ENCODE measurements at places on chromosomes 6 and 20.
A peak's percentile ranks its signal among the peaks of the same experiment; 100 is the strongest.

- DNase-seq, result no peak
Observed at GRCh38 chr6:97462031-97462430, 179.0 kb upstream of the MMS22L start.

DNA sequence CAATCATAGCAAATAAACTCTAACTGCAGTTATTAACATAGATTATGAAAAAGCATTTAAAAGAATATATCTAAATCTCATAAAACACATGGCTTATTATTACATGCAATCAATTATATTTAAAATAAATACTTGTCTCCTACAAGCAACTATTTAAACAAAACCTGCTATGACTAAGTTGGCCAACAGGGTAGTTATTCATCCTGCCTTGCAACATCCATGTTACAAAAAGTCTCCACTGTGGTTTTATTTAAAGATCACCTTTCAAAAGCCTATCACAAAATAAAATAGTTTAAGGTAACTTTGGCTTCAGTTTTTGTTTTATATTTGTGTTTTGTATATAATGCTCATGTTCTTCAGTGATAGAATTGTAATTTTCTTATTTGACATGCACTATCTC lies 1127.0 kb upstream of the MAP3K7 start:
- DNase-seq, result no peak

DNA sequence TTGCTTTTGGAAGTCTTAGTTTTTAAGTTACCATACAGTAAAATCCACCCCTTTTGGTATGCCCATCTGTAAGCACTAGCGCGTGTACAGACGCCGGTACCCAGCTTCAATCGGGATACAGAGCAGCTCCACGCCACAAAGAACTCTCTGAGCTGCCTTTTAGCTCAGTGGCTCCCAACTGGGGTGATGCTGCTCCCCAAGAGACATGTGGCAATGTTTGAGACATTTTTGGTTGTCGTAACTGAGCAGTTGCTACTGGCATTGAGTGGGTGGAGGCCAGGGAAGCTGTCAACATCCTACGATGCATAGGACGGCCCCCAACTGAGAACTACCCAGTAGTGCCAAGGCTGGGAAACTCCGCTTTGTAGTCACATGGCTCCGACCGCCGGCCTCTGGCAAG lies 73.3 kb downstream of the BMP7 start:
- DNase-seq, result no peak

DNA sequence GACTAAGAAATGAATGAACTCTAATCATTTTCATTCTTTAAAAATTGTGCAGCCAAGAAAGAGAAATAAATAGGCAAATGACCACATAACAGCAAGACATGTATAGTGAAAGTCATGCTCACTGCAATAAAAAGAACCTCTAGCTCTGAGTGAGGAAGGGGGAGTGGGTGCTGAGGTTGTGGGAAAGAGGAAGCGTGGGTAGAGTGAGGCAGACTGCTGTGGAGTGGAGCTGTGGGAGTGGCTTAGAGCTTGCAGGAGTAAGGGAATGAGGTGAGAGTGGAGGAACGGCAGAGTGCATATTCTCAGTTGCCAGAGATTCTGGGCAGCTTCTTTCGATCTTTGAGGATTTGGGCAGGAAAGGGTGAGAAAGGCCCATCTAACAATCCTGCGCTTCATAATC lies 10.4 kb downstream of the DEFB129 start:
- DNase-seq, result peak; percentile 16

DNA sequence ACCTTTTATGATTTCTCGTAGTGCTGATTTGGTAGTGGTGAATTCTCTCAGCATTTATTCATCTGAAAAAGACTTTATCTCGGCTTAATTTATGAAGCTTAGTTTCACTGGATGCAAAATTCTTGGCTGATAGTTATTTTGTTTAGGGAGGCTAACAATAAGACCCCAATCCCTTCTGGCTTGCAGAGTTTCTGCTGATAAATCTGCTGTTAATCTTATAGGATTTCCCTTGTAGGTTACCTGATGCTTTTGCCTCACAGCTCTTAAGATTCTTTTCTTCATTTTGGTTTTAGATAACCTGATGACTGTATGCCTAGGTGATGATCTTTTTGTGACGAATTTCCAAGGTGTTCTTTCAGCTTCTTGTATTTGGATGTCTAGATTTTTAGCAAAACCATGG lies 388.7 kb downstream of the UTRN start:
- DNase-seq, result no peak

DNA sequence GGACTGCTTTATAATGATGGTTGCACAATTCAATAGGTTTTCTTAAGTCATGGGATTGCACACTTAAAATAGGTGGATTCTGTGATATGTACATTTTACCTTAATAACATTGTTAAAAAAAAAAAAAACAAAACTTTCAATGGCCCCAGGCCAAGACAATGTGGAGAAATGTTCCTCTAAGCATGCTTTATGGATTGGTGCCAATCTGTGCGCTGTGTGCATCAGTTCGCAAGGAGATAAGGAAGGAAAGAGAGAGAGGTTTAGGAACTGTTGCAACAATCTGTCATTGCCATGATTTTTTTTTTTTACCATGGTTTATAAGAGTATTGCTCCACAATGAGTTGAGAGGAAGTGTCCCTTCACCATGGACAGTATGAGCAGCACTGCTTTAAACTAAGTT lies 399.6 kb downstream of the PTPRT start:
- no peak for DNase-seq

DNA sequence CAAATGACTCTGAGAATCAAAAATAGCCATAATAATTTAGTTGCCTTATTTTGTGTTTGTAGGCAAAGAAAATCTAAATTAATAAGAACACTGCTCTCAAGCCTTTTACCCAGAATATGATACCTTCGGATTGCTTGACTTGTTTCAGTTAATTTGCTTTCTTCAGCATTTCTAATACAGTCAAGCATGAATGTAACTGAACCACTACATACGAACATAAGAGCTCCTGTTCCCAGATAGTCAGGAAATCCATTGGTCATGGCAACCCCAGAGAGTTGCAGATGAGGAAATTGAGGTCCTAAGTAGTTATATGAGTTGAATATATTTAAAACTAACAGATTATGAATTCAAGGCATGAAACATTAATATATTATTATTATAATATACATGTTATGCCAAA lies 2.9 kb downstream of the FRK start:
- DNase-seq, result no peak

DNA sequence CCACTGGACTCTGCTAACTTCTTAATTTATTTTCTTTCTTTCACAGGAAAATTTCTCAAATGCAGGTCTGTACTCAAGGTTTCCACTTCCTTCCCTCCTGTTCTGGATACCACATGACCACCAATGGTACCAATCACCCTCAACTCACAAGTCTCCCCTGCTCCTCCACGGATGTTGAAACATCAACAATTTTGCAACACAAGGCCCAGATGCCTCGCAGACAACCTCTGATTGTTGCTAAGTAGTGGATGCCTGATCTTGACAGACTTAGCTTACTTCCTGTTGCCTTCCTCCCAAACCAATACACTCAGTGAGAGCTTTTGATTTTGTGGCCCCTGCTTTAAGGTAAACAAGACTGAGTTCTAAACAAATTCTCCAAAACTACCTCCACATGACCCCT lies 146.6 kb downstream of the FRK start:
- DNase-seq, result no peak

GRCh38 chr20:34535857-34536256 lies 19.6 kb downstream of the DYNLRB1 start:
- DNase-seq, result no peak

DNA sequence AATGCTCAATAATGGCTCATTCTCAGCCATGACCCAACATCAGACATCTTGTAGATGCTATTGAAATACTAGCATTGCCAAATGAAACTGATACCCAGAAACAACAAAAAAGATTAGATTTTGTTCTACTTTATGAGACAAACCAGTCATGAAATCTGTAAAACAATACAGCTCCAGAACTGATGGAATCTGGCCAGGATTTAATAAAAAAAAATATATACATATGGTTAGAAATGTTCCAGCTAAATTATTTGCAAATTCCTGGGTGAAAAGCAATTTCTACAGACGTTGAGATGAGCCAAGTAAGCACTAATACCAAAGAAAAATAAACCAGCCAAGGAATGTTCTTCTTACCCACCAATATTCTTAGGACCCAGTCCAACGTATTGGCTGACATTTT lies 201.3 kb downstream of the EPHA7 start:
- DNase-seq, result no peak

DNA sequence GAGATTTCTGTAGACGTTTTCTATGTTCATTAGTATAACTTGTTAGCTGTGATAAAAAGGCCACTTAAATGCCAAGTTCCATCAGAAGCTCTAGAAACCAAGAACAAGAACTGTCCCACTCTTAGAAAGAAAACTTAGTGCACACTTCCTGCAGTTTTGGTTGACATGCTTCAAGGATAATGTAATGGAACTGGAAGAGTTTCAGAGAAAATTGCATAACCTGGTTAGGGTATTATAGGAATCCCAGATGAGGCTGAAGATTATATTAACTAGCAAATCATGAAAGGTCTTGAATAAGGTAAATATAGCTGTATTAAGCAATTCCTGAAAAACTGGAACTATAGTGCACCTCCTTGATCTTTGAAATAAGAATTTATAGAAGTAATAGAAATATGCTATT lies 1.8 kb upstream of the PHACTR2 start:
- no peak for DNase-seq

- no peak for DNase-seq
Observed at GRCh38 chr20:57006411-57007170, 259.9 kb downstream of the BMP7 start.

DNA sequence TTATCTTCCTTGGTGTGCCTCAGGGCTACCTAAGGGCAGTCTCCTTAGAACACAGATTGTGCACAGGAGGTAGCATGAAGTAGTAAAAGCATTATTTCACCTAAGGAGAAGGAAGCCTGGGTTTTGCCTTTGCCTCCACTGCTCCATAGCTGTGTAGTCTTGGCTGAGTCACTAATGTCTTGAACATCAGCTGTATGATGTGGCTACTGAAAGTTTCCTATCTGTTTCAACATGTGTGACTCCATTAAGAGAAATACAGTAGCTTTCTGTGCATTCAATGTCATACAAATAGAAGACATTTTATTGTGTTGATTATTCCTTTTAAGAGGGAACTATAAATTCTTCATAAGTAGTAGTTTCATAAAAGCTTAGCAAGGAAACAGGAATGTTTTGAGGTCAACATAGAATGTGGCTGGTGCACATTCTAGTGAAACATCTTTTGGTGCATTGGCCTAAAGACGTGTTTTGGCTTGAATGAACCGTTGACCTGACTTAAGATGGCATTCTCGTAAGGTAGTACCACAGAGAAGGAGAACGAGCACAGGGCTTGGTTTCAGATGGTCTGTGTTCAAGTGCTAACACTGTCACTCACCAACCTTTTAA lies 70.6 kb downstream of the CTNNBL1 start:
- no peak for DNase-seq

DNA sequence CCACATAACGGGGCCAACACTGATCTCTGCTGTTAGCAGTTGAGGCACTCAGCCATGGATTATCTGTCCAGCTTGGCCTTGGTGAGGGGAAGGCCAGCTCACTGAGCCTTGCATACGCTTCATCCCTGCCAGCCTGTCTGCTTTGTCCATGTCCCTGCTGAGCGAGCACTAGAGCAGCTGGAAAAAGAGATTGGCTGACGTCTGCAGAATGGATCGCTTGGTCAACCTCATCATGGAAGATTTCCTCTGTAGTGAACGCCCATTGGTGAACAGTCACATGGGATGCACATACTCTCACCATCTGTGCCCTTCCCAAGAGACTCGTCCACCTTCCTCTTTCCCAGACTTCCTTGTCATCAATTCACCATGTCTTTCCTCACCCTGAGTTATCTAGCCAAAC lies 26.9 kb downstream of the MUC22 start:
- DNase-seq, result no peak

- DNase-seq, result no peak
Observed at GRCh38 chr20:8438748-8439147, 306.7 kb downstream of the PLCB1 start.

- no peak for DNase-seq
Observed at GRCh38 chr20:11676630-11677287, 240.9 kb upstream of the BTBD3 start.

DNA sequence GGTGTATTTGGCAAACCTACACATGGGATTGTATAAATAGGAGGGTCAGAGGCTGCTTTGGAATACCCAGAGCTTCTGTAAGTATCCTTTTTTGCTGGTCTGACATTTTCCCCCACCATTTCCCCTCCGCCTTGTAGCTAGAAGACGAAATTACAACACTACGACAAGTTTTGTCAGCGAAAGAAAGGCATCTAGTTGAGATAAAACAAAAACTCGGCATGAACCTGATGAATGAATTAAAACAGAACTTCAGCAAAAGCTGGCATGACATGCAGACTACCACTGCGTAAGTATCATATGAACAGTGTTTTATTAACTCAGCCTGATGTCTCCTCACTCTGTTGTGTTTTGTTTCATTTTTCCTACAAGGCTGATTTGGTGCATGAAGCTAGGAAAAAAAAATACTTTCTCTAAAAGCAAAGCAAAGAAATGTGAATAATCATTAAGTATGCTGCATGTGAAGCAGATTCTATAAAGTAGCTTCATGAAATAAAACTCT lies 72.7 kb downstream of the HDDC2 start:
- no peak for DNase-seq

DNA sequence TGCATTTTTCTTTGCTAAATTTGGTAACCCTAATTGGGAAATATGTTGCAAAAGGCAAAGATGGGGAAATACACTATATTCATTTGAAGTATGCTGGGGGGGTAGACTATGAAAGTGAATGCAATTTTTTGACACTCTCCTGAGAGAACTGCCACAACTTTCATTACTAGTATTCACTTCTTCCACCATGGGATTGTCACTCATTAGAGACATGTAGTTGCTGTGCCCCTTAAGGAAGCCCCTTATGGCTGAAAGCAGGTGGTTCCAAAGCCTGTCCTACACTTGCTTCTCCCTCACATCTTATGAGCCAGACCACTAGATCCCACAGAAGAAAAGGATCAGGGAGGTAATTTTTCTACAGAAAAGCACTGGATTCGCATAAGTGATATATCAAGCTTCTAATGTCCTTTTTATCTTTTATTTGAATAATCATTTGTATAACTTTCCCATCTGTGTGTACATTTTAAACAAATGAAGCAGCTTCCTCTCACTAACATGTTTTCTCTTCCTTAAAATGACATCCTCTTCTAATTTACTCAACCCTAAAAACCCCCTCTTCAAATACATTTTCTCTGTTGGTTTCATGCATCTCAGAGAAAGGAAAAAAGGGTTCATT lies 83.8 kb downstream of the GCLC start:
- no peak for DNase-seq

DNA sequence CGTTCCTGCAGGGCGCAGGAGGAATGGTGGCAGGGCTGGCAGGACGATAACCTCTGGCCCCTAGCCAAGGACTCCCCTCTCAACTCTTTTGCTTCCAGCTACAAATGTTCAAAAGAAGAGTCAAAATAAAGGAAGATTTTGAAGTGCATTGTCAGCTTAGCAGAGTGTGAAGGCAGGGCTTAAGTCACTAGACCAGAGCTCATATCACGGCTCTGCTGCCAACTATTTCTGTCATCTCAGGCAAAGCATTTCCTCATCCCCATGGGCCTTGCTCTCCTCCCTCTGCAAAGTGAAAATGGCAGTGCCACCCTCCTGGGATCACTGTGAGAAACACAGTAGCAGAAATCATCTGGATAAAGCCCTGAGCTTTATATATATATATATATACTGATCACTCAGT lies 36.7 kb downstream of the CFAP61 start:
- no peak for DNase-seq

GRCh38 chr6:52407467-52407866 lies 12.7 kb upstream of the EFHC1 start:
- peak; percentile 52 for DNase-seq

GRCh38 chr6:37177935-37178517 lies 8.1 kb downstream of the PIM1 start:
- no peak for DNase-seq

GRCh38 chr20:1378735-1379125 lies 14.1 kb downstream of the FKBP1A start:
- no peak for DNase-seq

All from naive thymus-derived CD4-positive, alpha-beta T cell (primary cell).